ENCODE measurements at places on chromosomes 2 and 18.
A peak's percentile ranks its signal among the peaks of the same experiment; 100 is the strongest.

DNA sequence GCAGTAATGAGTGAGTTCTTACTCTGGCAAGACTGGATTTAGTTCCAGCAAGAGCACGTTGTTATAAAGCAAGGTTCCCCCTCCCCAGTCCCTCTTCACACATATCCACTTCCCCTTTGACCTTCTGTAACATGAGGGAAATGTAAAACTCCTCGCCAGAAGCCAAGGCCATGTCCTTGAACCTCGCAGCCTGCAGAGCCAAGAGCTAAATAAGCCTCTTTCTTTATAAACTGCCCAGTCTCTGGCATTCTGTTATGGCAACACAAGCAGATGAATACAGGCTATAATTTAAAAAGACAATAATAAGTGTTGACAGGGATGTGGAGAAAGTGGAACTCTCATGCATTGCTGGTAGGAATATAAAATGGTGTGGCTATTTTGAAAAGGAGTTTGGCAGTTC, 60.3 kb downstream of the TLK1 start:
- DNase-seq, result no peak

DNA sequence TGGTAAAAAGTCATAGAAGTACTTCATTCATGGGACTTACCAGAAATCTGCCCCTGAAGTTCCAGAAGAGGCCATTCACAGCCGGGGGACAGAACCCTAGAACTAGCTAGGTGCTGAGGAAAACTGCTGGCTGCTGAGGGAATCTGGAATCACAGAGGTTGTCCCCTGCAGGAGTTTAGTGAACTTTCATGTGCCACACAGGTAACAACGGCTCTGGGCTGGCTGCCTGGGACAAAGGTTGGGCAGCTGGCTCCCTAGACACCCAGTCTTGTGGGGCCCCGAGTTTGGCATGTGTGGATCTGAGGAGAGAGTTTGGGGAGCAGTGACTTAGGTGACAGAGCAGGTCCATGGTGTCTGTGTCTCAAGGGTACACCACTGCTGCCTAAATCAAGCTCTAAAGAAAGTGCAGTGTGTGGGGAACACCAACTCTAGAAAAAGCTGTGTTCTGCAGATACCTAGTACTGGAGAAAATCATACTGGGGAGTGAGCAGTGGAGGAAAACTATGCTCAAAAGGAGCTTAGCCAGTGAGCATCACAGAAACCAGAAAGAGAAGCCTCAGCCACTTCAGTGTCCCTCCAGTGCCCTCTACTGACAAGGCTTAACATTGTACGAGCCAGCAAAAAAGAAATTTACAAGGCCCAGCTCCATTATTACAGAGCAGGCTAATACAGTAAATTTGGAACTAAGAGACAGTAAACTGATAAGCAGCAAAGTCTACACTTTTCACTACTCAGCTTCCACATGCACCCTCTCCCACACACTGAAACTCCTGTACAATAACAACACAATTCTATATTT, 15.2 kb downstream of the GALNT3 start:
- peak; percentile 10 for DNase-seq

DNA sequence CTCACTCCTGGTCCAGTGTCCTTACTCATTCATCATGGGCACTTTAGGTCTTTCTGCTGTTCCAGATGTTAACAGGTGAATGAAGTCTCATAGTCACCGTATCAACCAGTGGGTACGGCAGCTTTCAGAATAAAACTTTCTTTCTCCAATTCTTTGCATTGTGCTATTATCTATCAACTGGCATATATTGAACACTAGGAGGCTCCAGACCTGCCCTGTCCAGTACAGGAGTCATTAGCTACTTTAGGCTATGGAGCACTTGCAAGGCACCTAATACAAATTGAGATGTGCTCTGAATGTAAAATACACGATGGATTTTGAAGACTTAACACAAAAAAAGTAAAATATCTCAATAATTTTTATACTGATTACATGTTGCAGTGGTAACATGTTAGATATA, 43.2 kb upstream of the NEB start:
- no peak for DNase-seq

- no peak for DNase-seq
Measured at GRCh38 chr2:161576421-161576820, 47.8 kb upstream of the SLC4A10 start.

GRCh38 chr2:69096326-69097095, 83.5 kb downstream of the ANTXR1 start:
- DNase-seq, result no peak

DNA sequence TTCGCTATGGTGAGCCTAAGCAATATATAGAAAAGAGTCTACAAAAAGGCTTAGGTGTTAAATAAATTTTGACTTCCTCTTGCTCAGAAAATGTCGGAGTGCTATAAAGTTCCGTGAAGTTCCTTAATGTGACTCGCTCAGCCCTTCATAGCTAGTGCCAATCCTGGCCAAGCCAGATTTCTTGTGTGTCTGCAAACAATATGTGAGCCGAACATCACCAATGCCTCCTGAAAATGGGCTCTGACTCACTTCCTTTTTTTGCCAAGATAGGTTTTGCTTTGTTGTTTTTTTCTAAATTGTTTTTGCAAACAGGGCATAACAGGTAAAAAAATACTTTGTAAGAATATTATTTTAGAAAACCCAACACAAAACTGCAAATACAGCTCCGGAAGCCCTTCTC, 26.1 kb downstream of the CDC42EP3 start:
- peak; percentile 45 for DNase-seq

DNA sequence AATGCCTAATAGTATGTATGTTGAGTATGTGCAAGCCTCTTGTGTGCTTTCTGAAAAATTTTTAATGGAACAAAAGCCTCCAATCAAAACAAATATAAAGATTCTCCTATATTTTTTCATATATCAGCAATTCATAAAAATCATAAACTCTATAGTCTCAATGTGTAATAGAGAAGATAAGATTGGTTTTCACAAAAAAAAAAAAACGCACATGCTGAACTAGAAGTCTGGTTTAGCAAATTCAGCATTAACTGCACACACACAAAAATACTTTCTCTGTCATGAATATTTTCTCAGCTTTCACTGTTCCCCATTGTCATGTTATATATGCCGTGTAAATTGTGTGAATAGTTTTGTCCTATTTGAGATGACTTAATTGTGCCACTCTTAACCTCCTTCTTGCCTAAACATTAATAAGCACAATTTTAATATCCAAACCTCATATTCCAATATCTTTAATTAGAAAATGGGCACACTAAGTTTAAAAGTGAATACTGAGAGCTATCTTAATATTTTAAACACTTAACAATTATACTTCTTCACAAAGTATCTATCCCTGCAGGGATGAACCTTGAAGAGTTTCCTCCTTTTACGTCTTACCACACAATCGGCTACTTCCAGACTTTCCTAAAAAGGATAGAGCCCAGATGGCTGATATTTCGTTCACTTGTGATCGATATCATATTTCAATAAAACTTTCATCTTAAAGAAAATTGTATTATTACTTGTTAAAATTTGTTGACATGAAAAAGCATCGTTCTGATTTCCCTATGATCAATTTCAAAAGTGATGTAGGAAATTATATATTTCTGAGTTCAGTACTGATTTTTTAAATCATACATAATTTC, 242.7 kb downstream of the TCF4 start:
- DNase-seq, result no peak

- DNase-seq, result peak; percentile 2
Measured at GRCh38 chr2:71667256-71668182, 214.2 kb downstream of the DYSF start.

GRCh38 chr18:79494936-79495335, 99.2 kb downstream of the NFATC1 start:
- DNase-seq, result no peak

DNA sequence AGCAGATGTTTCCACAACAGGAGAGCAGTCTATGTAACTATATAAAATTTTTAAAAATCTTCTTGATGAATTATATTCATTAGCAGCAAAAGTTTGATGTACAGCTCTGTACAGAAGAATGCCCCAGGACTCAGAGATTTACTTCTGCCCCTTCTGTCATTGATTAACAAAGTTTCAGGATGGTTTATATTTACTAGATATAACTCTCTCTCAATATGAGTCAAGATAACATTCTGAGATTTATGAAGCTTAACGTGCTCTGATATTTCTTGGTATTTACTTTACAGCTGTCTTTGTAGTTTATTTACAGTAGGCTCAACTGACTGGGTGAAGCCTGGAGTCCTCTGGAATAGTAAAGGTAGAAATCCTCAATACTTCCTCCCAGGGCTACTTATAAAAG, 93.6 kb upstream of the HNMT start:
- DNase-seq, result no peak

DNA sequence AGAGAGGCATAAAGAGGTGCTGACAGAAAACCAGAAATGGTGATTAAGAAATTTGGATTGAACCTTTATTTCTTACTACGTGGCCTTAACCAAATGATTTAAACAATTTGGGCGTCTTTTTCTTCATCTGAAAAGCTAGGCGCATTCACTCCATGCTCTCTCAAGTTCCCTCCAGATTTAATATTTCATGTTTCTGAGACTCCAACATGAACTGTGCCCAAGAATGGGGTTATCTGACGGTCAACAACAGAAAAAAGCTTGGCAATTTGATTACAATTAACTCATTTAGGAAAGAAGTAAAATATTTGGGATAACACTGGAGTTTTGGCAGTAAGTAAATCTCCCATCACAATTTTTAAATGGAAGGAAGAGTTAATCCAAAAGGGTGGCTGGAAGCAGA, 345.4 kb downstream of the ARHGAP15 start:
- no peak for DNase-seq

DNA sequence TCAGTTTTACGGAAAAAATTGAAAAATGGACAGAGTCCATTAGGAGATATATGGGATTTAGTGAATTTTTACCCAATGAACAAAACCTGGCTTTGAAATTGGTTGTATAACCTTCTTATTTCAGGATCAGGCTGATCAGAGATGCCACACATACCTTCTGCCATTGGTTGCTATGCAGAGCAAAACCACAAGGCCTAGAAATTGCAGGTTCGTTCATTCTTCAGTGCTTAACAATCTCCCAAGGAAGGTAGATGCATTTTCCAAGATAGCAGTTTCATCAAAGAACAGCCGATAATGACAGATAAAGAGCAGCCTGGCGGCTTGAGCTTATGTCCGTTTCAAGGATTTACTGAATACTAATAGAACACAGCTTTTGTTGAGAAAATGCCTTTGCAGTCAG, 868.8 kb downstream of the EPHA4 start:
- DNase-seq, result no peak

- peak; percentile 29 for DNase-seq
Measured at GRCh38 chr2:101089419-101089818, 61.8 kb downstream of the TBC1D8 start.

DNA sequence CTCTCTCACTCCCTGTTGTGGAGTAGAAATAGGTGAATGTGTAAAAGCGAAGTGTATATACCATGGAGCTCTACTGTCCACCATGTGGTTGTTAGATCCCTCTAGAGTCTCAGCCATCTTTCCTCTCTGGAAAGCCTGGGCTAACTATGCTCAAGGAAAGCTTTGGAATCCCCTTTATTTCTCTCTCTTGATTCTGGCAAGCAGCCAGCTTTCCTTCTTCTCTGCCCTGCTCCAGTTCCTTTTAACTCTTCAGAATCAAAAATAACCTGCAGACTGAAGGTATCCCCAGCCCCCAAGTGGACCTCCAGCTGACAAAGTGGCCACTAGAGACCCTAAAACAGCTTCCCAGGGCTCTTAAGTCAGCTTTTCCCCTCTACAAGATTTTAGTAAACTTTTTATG, 381.9 kb downstream of the PLCL1 start:
- no peak for DNase-seq

- no peak for DNase-seq
Measured at GRCh38 chr2:160214461-160215445, 14.7 kb upstream of the ITGB6 start.

DNA sequence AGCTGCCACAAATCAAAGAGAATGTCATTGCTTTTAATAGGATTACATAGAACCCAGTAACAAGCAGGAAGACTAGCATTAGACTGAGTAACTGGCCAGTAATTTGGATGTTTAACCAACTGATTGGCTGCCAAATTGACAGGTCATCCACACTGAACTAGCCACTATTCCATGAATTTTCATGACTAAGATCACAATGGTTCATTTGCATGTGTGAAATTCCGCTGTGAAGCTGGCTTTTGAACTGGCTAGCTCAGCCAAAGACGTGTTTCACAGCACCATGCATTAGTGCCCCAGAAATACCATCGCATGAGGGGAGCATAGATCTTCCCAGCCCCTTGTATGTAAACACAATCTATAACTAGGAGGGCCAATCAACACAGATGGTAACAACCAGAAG, 649.8 kb downstream of the ARHGAP15 start:
- DNase-seq, result no peak

- DNase-seq, result no peak
Measured at GRCh38 chr2:10123281-10123680, 742 bp downstream of the RRM2 start.

DNA sequence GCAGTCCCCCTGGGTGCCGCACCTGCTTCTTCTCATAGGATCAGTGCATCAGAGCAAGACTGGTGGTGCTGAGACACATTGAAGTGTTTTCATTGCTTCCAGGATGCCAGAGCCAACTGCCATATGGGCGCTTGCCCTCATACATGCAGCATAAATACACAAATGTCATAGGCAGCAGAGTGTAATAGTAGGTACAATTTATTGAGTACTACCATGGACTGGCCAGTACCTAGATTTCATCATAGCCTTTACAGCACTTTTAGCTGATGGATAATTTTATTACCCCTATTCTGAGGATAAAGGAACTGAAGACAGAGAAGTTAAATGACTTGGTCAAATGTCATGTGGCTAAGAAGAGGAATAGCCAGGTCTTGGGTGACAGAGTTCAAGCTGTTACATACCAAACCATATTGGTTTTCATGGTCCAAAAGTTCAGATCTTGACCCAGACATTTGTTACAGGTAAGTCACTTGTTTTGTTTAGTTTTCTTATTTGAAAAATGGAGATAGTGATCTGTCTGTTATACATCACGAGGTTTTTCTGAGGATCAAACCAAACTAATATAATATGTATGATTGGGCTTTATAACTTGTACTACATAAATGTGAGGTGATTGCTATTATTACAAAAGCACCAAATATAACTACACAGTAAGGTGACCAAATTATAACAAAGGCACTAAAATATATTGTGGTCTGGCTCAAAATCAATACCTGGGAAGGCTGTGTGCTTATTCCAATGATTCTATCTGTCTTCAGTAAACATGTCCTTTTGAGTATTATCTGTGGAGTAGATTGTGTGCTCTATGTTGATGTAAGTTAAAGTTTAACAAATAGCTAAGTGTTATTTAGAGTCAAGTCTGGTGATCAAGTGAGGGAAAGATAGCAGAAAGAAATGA, 151.9 kb upstream of the CYRIA start:
- no peak for DNase-seq

Data from suppressor macrophage treated with lipopolysaccharide for 4 hours (primary cell).